H9 (cell line): ENCODE measurements at places on chromosomes 6 and 20. TPM values are rescaled to one million over a fixed set of nuclear protein-coding genes. Genes with fewer than 3 reads are reported as not detected.
A peak's percentile ranks its signal among the peaks of the same experiment; 100 is the strongest.

The EMILIN3 gene
- 5.9 and 6.7 TPM in 2 replicates for total RNA-seq

GRCh38 chr20:59333951-59334350, 33.5 kb downstream of the EDN3 start:
- H3K4me3 ChIP-seq, result no peak overlapping the region
- H3K4me1 ChIP-seq, result no peaks in the 10 kb centered on the region
- H3K27me3 ChIP-seq, result no peaks in the 10 kb centered on the region
- DNase-seq, result no peak

DNA sequence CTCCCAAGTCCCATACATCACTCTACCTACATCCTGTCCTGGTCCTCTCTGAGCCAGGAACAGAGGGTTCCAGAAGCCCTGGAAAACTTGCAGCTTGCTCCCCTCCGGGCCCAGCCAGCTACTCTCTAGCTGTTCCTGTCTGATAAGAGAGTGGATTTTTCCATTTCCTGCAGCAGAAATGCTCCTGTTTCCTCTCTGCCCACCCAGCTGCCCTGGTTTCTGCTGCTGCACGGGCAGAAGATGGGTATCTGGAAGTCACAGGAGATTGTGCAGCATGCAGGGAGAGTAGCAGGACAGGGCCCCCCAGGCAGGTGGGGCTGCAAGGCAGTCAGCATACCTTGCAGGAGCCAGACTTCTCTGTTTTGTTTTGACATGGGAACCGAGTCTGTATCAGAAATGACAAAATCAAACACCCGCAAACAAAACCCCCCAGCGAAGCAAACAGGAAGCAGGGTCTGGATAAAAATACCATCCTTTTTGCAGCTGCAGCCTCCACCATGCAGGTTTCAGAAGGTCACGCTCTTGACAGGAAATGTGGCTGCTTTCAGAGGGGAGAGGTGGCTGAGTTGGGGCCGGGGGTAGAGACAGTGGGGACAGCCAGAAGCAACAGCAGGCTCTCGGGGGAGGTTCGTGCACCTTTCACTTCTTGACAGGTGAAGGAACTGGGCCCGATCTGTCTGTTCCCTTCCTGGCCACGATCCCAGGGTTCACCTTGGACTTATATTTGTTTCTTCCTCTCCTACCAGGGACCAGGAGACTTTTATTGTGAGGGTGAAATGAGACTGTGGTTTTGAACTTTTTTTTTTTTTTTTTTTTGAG, 50.8 kb upstream of the FAM83D start:
- no peaks in the 10 kb centered on the region for H3K27me3 ChIP-seq
- no peaks in the 10 kb centered on the region for H3K36me3 ChIP-seq
- peaks cover 4% of the 10 kb centered on the region; the same call in 1 of the 2 replicates for H3K4me1 ChIP-seq
- H3K4me3 ChIP-seq, result no peak overlapping the region

DNA sequence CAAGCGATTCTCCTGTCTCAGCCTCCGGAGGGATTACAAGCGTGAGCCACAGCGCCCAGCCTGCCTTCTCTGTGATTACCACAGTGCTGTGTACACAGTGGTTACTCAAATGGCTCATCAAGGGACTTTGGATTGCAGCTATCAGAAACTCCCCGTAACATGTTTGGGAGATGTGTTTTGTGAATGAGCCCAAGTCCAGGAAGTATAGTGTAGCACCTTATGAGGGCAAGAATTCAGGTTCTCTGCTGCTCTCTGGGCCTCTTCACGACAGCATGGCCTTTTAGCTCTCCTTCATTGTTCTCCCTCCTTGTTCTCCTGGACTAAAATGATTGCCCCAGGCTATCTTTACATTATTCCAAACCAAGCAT, 34.1 kb upstream of the RPL7L1 start:
- peaks cover 7% of the 10 kb centered on the region for H3K36me3 ChIP-seq
- no peak overlapping the region for H3K27ac ChIP-seq
- H3K27me3 ChIP-seq, result no peaks in the 10 kb centered on the region
- no peak overlapping the region for H3K4me3 ChIP-seq
- no peaks in the 10 kb centered on the region for H3K4me1 ChIP-seq

The ZBTB24 gene
- total RNA-seq, result 25.6 and 27.3 TPM in 2 replicates

GRCh38 chr6:48069280-48069679, 41.7 kb downstream of the PTCHD4 start:
- peaks cover 7% of the 10 kb centered on the region; the same call in 1 of the 2 replicates for H3K4me1 ChIP-seq
- DNase-seq, result peak; percentile 51
- no peak overlapping the region for H3K27ac ChIP-seq
- H3K36me3 ChIP-seq, result no peaks in the 10 kb centered on the region
- peak overlapping the region; percentile 84 for H3K4me3 ChIP-seq
- peaks cover 14% of the 10 kb centered on the region; the same call in 1 of the 2 replicates for H3K27me3 ChIP-seq

DNA sequence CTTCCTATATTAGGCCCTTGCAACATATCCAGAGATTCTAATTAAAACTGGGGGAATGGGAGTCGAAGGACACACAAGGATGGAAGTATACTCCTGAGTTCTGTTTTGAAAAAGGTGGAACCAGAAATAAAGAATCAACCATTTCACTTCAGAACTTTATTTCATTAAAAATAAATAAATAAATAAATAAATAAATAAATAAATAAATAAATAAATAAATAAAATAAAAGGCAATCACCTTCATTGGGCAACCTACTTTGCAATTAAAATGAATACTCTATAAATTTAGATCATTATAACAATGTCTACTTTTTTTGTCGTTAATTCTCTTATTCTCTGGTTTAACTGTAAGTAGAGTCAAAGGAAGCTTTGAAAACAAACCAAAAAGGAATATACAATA, 25.6 kb downstream of the GPR63 start:
- no peak overlapping the region for H3K4me3 ChIP-seq
- DNase-seq, result no peak
- no peaks in the 10 kb centered on the region for H3K27me3 ChIP-seq
- H3K4me1 ChIP-seq, result no peaks in the 10 kb centered on the region; the same call in none of the 2 replicates
- H3K36me3 ChIP-seq, result no peaks in the 10 kb centered on the region

The PPP2R5D gene
- total RNA-seq, result 53.5 and 57.7 TPM in 2 replicates

DNA sequence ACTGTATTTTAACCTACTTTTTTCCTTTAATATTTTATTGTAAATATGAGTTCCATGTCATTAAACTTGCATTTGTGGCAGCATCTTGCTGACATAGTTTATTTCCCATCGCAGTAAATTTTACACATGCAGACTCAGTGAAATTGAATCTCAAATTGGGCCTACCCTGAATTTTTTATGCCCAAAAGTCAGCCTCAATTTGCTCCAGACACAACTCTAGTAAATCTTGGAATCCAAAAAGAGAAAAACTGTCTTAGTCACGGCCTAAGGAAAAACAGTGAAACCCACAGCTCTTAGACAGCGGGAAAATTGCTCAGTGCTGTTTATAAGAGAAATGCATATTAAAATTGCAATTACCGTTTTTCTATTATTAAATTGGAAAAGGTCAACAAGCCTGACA, 85.3 kb upstream of the PCSK2 start:
- H3K36me3 ChIP-seq, result no peaks in the 10 kb centered on the region
- no peak overlapping the region for H3K27ac ChIP-seq
- H3K27me3 ChIP-seq, result no peaks in the 10 kb centered on the region
- H3K4me3 ChIP-seq, result no peak overlapping the region
- no peak for DNase-seq

DNA sequence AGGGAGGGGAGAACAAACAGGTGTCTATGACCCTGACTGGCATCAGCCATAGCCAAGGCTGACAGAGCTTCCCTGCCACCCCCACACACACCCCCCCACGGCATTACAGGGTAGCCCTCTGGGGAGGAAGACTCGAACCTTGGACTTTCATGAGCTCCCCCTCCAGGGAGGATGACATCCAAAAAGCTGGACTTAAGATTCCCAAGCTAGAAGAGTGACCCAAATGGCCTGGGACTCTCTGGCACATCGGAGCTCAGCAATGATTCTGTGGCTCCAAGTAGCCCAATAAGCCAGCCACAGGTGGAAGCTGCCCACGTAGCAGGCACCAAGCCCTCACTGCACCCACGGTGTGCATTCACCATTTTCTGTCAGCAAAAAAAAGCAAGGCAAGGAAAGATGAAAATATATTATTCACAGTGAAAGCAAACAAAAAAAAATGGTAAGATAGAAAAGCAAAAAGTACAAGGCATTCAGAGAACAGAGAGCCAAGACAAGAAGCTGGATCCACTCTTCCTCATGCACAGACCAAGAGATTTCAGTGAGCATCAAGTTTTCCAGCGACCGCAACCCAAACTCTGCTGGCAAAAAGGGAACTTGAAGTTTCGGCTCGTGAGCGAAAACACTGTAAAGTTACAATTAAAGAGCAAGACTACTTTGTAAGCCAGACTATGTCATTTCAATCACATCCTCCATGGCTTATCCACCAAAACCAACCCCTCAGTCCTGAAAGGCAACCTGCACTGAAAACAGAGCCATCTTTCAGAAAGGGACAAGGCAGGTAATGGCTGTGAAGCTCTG, 10.9 kb downstream of the JAG1 start:
- H3K27ac ChIP-seq, result no peak overlapping the region
- peak; percentile 7 for DNase-seq
- H3K4me1 ChIP-seq, result peaks cover 32% of the 10 kb centered on the region
- H3K4me3 ChIP-seq, result no peak overlapping the region
- H3K27me3 ChIP-seq, result no peaks in the 10 kb centered on the region
- peaks cover 48% of the 10 kb centered on the region for H3K36me3 ChIP-seq

- H3K27me3 ChIP-seq, result no peaks in the 10 kb centered on the region
- H3K36me3 ChIP-seq, result no peaks in the 10 kb centered on the region
These were observed 29.7 kb downstream of the FRMD1 start for GRCh38 chr6:168049277-168049676.

- H3K4me1 ChIP-seq, result no peaks in the 10 kb centered on the region
- no peaks in the 10 kb centered on the region for H3K36me3 ChIP-seq
These were observed 399.2 kb upstream of the JAG1 start for GRCh38 chr20:11072982-11073381.

- no peak overlapping the region for H3K27ac ChIP-seq
- H3K27me3 ChIP-seq, result no peaks in the 10 kb centered on the region
- no peaks in the 10 kb centered on the region for H3K36me3 ChIP-seq
- H3K4me3 ChIP-seq, result no peak overlapping the region
- no peak for DNase-seq
- no peaks in the 10 kb centered on the region for H3K4me1 ChIP-seq
These were observed 520.8 kb downstream of the EPM2A start for GRCh38 chr6:145214570-145214969.

The HUS1B gene
- 0.96 and 1.2 TPM in 2 replicates for total RNA-seq

The DEFB114 gene
- not detected in 2 replicates for total RNA-seq

The MOG gene
- 0.55 and 0.83 TPM in 2 replicates for total RNA-seq

DNA sequence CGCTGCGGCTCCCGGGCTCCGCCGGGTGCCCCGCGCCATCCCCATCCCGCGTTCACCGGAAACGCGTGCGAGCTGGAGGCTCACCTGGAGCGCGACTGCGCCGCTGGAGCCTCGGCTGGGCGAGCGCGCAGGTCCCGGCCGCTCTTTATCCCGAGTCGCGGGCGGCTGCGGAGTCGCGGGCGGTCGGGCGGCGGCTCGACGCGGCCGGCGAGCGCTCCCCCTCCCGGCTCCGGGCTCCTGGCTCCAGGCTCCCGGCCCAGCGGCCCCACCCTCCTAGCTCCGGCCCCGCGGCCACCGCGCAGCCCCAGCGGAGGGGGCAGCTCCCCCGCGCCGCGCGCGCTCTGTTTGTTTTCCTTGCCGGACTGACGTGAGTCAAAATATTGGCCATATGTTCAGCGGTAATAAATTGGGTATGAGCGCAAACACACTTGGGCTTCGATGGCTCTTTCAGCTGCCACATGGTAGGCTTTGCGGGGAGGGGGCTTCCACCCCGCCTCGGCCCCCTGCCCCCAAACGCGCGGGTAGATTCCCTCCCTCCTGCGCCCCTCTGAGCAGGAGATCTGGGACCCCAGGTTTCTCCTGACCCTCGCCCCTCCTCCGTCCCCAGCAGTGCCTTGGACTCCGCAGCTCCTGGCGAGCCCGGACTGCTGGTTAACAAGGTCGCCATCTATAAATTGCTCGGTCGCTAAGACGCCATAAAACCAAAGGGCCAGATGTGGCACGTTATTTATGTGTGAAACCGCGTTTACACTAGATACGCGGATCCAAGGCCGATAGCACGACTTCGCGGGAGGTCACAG, 8.8 kb upstream of the NKX2-2 start:
- peaks cover 3% of the 10 kb centered on the region; the same call in 1 of the 2 replicates for H3K4me1 ChIP-seq
- no peaks in the 10 kb centered on the region for H3K36me3 ChIP-seq
- peaks cover 84% of the 10 kb centered on the region for H3K27me3 ChIP-seq
- H3K27ac ChIP-seq, result no peak overlapping the region
- H3K4me3 ChIP-seq, result peak overlapping the region; percentile 38

DNA sequence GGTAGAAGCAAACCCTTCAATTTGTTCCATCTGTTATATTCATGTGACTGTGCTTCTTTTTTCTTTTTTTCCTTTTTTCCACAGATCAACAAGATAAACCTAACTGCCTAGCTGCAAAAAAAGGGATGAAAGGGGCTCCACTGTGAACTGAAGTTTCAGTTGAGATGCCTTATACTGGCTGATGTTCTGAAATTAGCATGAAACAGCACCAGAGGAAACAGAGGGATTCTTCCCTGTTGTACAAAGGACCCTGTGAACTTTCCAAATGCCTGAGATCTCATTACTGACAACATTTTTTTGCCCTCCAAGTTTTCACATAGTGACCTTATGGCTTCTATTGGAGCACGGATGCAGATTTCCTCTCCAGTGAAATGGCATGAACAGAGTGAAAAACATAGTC, 302.7 kb upstream of the TFAP2D start:
- H3K4me1 ChIP-seq, result no peaks in the 10 kb centered on the region
- no peak overlapping the region for H3K27ac ChIP-seq
- H3K4me3 ChIP-seq, result no peak overlapping the region
- no peak for DNase-seq
- no peaks in the 10 kb centered on the region for H3K36me3 ChIP-seq

The LAMA2 gene
- total RNA-seq, result 3.7 and 4.2 TPM in 2 replicates

The CTCFL gene
- 0.79 and 0.90 TPM in 2 replicates for total RNA-seq

DNA sequence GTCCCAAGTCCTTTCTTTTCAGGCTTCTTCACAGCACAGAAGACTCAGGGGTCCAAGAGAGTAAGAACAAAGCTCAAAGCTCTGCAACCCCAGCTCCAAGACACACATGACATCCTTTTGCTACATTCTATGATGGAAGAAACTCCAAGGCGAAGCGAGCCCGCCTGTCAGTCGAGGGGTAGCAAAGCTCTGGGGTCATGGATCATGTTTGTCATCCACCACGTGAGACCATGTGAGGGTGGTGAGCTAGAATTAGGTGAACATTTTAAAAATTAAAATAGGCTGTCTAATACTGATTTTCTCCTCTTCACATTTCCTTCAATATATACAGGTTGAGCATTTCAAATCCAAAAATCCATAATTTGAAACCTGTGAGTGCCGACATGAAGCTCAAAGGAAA, 189.6 kb downstream of the TTLL2 start:
- no peaks in the 10 kb centered on the region for H3K36me3 ChIP-seq
- no peak for DNase-seq
- no peak overlapping the region for H3K4me3 ChIP-seq
- H3K27ac ChIP-seq, result no peak overlapping the region

DNA sequence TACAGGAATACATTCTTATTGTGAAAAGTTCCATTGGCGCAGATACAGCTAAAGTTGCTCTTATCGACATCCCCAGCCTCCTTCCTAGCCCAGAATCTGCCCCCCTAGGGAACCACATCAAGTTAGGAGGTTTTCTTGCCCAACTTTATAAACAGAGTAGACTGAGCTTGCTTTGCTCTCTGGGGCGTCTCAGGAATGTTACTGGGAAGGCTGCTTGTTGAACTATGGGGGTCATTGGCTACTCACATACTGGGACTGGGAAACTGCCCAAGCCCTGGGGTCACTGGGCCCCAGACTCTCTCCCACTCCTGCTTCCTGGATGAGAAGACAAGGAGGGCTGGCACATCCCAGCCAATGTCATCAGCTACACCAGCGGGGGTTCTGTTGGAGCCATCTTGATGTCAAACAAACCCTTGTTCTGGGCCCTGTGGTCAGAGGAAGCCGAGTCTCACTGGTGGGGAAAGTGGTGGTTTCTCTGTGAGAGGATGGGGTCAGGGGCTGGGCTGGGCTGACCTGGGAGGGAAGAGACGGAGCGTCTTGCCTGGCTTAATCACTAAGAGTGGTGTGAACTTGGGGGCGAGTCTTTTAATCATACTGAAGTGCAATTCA, 26.0 kb downstream of the BPIFB4 start:
- DNase-seq, result no peak
- no peak overlapping the region for H3K27ac ChIP-seq
- H3K4me1 ChIP-seq, result no peaks in the 10 kb centered on the region
- no peak overlapping the region for H3K4me3 ChIP-seq
